Neural crest cell (in vitro differentiated cells): ENCODE measurements at places on chromosomes 5 and 9.

DNA sequence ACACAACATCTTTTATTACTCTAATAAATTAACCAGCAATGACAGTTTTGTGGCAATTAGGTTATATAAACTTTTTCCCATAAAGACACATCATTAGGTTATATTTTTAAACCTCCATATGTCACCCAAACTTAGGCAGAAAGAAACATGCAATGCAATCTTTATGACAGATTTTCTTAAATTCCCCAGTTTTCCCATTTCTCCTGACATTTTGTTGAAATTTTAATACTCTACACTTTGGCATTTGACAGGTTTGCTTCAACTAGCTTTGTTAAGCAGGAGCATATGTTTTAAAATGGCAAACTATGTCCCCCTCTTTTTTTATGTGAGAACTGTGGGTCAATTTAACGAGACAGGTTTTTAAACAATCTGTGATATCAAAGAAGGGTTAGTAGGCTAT is 155.5 kb downstream of the GABRB2 start:
- DNase-seq: no peak
- H3K4me3 ChIP-seq: no peak overlapping the region
- no peaks in the 10 kb centered on the region for H3K27me3 ChIP-seq
- no peaks in the 10 kb centered on the region for H3K4me1 ChIP-seq
- no peak overlapping the region for H3K27ac ChIP-seq
- no peaks in the 10 kb centered on the region for H3K36me3 ChIP-seq

DNA sequence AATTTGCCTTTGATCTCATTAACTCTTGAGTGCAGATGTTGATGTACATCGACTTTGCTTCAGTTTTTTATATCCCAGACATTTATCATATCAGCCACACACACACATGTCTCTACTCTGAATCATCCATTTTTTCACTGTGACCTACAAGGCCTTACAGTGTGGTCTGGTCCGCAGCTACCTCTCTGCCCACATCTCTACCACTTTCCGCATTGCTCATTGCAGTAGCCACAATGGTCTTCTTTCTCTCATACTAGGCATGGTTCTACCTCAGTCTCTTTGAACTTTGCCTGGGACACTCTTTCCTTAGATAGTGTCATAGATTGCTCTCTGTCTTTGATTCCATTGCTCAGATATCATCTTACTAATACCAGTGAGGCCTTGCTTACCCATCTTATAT is 87.9 kb upstream of the FSD1L start:
- no peak overlapping the region for H3K27ac ChIP-seq
- peaks cover 4% of the 10 kb centered on the region for H3K36me3 ChIP-seq
- DNase-seq: no peak
- H3K4me1 ChIP-seq: no peaks in the 10 kb centered on the region
- H3K4me3 ChIP-seq: no peak overlapping the region
- H3K27me3 ChIP-seq: no peaks in the 10 kb centered on the region

DNA sequence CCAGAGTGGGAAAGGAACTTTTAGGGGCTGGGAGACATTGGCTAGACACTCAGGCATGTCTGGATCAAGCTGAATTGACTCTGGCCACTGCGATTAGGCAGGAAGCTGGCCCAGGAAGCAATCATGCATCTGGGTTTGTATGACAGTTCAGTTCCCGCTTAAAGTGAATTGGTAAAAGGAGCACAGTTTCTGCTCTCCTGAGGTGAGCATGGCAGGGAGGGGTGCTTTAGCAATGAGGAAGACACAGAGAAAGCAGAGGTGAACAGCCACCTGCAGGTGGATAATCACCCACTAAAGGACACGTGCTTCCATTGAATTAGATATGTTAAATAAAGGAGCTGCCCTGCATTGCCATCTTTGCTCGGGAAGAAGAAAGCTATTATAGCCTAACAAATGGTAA is 248.1 kb upstream of the MAP3K1 start:
- no peak overlapping the region for H3K4me3 ChIP-seq
- H3K36me3 ChIP-seq: no peaks in the 10 kb centered on the region
- no peak overlapping the region for H3K27ac ChIP-seq
- H3K4me1 ChIP-seq: no peaks in the 10 kb centered on the region

DNA sequence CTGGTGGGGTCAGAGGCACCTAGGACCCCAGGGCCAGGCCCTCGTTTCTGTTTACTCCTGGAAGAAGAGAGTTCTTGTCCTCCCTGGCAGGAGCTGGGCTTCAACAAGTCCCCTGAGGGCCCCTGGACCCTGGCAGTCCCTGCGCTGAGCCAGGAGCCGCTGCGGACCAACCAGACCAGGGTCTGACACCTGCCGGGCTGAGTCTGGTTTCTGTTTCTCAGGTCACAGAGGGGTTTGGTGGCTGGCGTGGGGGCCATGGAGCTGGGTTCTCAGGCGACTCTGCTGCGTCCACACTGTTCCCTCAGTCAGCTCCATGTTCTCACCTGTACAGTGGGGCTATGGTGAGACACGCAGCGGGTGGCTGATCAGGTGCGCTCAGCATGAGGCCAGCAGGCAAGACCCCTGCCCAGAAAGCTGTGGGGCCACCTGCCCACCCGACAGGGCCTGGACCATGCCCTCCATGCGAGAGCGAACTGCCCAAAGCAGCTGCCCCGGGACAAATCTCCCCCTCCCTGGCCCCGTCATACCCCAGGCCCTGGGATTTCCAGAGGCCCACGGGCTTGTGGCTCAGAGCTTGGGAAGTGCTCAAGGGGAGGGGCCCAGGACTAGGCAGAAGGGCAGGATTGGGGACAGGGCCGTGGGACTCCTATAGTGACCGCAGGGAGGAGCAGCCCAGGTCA is 17.9 kb upstream of the NOTCH1 start:
- H3K36me3 ChIP-seq: peaks cover 4% of the 10 kb centered on the region
- no peak overlapping the region for H3K4me3 ChIP-seq
- H3K4me1 ChIP-seq: peaks cover 23% of the 10 kb centered on the region
- no peaks in the 10 kb centered on the region for H3K27me3 ChIP-seq
- H3K27ac ChIP-seq: no peak overlapping the region
- no peak for DNase-seq

DNA sequence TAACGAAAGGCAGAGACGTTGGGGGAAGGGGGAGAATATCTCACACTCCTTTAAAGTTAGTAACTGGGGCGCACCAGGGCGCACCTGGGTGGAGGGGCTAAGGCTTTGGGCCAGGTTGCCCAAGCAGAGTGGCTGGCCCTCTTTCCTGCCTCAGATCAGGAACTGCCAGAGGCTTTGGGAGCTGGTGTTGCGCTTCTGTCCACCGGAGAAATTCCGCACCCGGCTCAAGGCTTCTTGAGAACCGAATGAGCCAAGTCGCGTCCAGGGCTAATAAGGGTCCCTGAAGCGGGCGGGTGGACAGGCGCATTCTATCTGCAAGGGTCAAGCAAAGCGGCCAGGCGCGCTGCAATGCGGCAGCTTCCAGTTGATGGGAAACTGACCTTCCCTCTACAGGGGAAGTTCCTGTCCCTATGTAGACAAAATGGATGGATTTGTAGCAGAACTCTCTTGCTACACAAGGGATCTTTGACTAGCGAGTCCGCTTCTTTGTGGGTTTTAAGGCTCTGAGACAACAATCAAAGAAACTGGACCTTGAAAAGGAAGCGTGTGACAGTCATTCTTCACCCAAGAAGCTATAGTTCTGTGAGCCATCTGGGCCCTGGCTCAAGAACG is 5.5 kb downstream of the PAX5 start:
- peaks cover 2% of the 10 kb centered on the region for H3K36me3 ChIP-seq
- H3K4me1 ChIP-seq: peaks cover 43% of the 10 kb centered on the region
- H3K27me3 ChIP-seq: peaks cover 98% of the 10 kb centered on the region
- no peak overlapping the region for H3K27ac ChIP-seq
- peak overlapping the region; percentile 88 for H3K4me3 ChIP-seq
- no peak for DNase-seq

DNA sequence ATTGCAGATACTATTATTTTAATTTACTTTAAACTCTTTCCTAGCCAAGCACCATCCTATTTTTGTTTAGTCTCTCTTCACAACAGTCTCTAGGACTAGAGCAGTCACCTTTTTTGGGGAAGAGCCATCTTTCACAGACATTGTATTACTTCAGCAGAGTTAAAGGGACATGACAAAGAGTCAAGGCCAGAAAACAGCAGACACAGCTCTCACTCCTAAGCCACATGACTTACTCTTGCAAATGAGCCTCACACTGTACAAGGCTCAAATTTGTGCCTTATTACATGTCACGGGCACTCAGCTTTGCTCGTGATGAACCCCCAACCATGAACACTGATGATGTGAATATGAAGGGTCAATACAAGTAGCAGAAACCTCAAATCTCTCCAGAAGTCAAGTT is 104.3 kb downstream of the ZNF608 start:
- no peak for DNase-seq

- H3K27ac ChIP-seq: no peak overlapping the region
- no peak overlapping the region for H3K4me3 ChIP-seq
- peaks cover under 1% of the 10 kb centered on the region for H3K36me3 ChIP-seq
- H3K27me3 ChIP-seq: no peaks in the 10 kb centered on the region
- peaks cover 23% of the 10 kb centered on the region for H3K4me1 ChIP-seq
These were observed 138.5 kb downstream of the AOPEP start for GRCh38 chr9:94864862-94865509.

GRCh38 chr5:123582550-123583285 is 70.7 kb downstream of the CSNK1G3 start:
- no peak overlapping the region for H3K27ac ChIP-seq
- H3K4me3 ChIP-seq: no peak overlapping the region
- no peak for DNase-seq

- DNase-seq: no peak
- H3K4me1 ChIP-seq: peaks cover 5% of the 10 kb centered on the region
- no peak overlapping the region for H3K4me3 ChIP-seq
- peaks cover 6% of the 10 kb centered on the region for H3K36me3 ChIP-seq
- no peak overlapping the region for H3K27ac ChIP-seq
These were observed 37.8 kb downstream of the EXOSC2 start for GRCh38 chr9:130731355-130731754.

- no peak overlapping the region for H3K4me3 ChIP-seq
- no peak for DNase-seq
- no peaks in the 10 kb centered on the region for H3K36me3 ChIP-seq
- no peaks in the 10 kb centered on the region for H3K27me3 ChIP-seq
- H3K27ac ChIP-seq: no peak overlapping the region
These were observed 28.6 kb downstream of the ADAMTSL1 start for GRCh38 chr9:18502546-18502945.
